ENCODE measurements at places on chromosomes 2 and 18. TPM values are rescaled to one million over a fixed set of nuclear protein-coding genes. Genes with fewer than 3 reads are reported as not detected.
A peak's percentile ranks its signal among the peaks of the same experiment; 100 is the strongest.

- H3K4me3 ChIP-seq = no peak overlapping the region
- no peak for DNase-seq
- H3K36me3 ChIP-seq = no peaks in the 10 kb centered on the region
- H3K27ac ChIP-seq = no peak overlapping the region
- H3K27me3 ChIP-seq = no peaks in the 10 kb centered on the region
These were observed 3.5 kb upstream of the CYS1 start for GRCh38 chr2:10083692-10084211.

GRCh38 chr2:42117923-42118753, 51.0 kb upstream of the EML4 start:
- DNase-seq = no peak
- H3K4me1 ChIP-seq = peaks cover 4% of the 10 kb centered on the region
- no peak overlapping the region for H3K4me3 ChIP-seq
- H3K27ac ChIP-seq = no peak overlapping the region
- H3K27me3 ChIP-seq = no peaks in the 10 kb centered on the region

ADAM23 gene
- total RNA-seq = 4.2 TPM

GRCh38 chr2:64599469-64599868, 54.2 kb downstream of the SERTAD2 start:
- H3K4me1 ChIP-seq = no peaks in the 10 kb centered on the region
- H3K4me3 ChIP-seq = no peak overlapping the region
- H3K27me3 ChIP-seq = no peaks in the 10 kb centered on the region
- no peak overlapping the region for H3K27ac ChIP-seq
- no peaks in the 10 kb centered on the region for H3K36me3 ChIP-seq

GRCh38 chr18:58638441-58638840, 9.6 kb upstream of the ALPK2 start:
- H3K4me1 ChIP-seq = no peaks in the 10 kb centered on the region
- no peak overlapping the region for H3K4me3 ChIP-seq
- no peaks in the 10 kb centered on the region for H3K27me3 ChIP-seq
- DNase-seq = no peak
- no peaks in the 10 kb centered on the region for H3K36me3 ChIP-seq
- H3K27ac ChIP-seq = no peak overlapping the region

DNA sequence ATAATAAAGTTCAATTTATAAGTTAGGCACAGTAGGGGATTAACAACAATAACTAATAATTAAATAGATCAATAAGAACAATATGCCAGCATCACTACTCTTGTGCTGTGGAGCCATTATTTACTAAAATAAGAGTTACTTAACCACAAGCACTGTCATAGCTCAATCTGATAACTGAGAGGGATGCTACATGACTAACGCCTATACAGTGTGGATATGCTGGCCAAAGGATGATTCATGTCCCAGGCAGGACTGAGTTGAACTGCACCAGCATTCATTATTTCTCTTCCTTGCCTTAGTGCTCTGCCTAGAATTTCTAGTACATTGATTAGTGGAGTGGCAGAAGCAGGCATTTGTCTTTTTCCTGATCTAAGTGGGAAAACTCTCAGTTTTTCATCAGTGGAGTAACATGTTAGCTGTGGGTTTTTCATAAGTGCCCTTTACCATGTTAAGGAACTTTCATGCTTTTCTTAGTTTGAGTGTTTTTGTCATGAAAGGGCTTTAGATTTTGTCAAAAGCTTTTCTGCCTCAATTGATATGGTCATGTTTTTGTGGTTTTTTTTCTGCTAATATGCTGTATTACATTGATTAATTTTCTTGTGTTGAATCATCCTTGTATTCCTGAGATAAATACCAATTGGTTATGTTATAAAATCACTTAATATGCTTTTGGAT, 21.7 kb downstream of the KIAA1328 start:
- no peaks in the 10 kb centered on the region for H3K27me3 ChIP-seq
- no peak overlapping the region for H3K27ac ChIP-seq
- DNase-seq = no peak
- H3K4me3 ChIP-seq = no peak overlapping the region

DNA sequence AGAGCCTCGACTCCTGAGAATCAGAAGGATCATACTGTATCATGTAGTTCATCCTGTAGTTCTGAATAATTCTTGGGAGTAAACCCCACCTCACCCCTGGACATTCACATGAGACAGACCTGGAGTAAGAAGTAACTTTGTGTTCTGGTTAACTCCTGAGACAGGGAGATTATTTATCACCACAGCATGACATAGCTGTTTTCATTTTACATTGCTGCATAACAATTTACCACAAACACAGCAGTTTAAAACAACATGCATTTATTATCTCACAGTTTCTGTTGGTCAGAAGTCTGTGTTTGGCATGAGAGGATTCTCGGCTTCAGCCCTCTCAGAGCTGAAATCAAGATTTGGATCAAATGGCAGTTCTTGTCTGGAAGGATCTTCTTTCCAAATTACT, 855.8 kb upstream of the FANCL start:
- no peaks in the 10 kb centered on the region for H3K27me3 ChIP-seq
- H3K36me3 ChIP-seq = no peaks in the 10 kb centered on the region
- H3K4me3 ChIP-seq = no peak overlapping the region
- DNase-seq = no peak
- H3K27ac ChIP-seq = no peak overlapping the region

TUBB8B gene
- not detected for total RNA-seq

ST6GAL2 gene
- 0.20 TPM for total RNA-seq

DNA sequence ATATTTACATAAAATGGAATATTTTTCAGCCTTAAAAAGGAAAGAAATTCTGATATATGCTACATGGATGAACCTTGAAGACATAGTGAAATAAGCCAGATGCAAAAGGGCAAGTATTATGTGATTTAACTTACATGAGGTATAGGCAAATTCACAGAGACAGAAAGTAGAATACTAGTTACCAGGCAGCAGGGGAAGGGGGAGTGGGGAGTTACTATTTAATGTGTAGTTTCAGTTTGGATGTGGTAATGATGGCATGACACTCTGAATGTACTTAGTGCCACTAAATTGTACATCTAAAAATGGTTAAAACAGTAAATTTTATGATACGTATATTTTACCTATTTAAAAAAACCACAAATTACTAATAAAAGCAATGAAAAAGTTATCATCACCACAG, 12.1 kb downstream of the METTL4 start:
- H3K27ac ChIP-seq = no peak overlapping the region
- H3K27me3 ChIP-seq = no peaks in the 10 kb centered on the region
- H3K36me3 ChIP-seq = no peaks in the 10 kb centered on the region
- no peaks in the 10 kb centered on the region for H3K4me1 ChIP-seq

VWA3B gene
- total RNA-seq = 2.2 TPM

DNA sequence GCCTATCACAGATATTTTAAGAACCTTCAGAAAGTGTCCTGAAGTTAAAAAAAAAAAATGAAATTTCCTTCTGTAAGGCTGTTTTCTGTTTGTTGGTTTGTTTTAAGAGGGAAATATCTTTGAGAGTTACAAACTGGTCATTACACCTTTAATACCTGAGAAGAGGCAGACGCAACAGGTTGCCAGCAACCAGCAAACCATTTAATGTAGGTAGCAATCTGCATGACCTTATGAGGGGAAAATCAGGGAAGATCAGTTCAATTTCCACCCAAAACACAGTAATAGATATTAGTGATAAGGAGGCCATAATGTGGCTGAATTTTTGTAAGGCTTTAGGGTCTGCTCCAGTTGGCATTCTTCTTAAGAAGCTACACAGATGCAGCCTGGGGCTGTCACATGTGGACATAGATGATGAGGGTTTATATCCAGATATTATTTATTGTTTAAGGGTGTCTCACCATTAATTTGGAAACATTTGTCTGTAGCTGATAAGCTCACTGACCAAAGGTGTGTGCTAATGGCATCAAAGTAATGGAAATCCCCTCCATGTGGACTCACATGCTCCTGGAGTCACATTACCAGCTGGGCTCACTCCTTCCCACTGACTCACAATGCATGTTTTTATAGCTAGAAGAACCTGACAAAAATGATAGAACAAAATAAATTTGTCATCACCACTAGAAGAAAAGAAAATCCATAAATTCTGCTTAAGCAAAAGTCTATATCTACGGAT, 83.5 kb upstream of the DTNA start:
- H3K4me3 ChIP-seq = no peak overlapping the region
- no peaks in the 10 kb centered on the region for H3K27me3 ChIP-seq
- no peak overlapping the region for H3K27ac ChIP-seq
- no peaks in the 10 kb centered on the region for H3K4me1 ChIP-seq
- no peak for DNase-seq
- H3K36me3 ChIP-seq = no peaks in the 10 kb centered on the region

GRCh38 chr18:2914185-2914880, 67.5 kb downstream of the EMILIN2 start:
- H3K27ac ChIP-seq = no peak overlapping the region
- no peak overlapping the region for H3K4me3 ChIP-seq
- no peaks in the 10 kb centered on the region for H3K36me3 ChIP-seq
- H3K4me1 ChIP-seq = peaks cover 26% of the 10 kb centered on the region
- DNase-seq = peak; percentile 84
- no peaks in the 10 kb centered on the region for H3K27me3 ChIP-seq

GRCh38 chr2:55063713-55064323, 13.6 kb upstream of the RTN4 start:
- H3K4me3 ChIP-seq = no peak overlapping the region
- no peaks in the 10 kb centered on the region for H3K4me1 ChIP-seq
- H3K27ac ChIP-seq = no peak overlapping the region
- no peaks in the 10 kb centered on the region for H3K36me3 ChIP-seq

DNA sequence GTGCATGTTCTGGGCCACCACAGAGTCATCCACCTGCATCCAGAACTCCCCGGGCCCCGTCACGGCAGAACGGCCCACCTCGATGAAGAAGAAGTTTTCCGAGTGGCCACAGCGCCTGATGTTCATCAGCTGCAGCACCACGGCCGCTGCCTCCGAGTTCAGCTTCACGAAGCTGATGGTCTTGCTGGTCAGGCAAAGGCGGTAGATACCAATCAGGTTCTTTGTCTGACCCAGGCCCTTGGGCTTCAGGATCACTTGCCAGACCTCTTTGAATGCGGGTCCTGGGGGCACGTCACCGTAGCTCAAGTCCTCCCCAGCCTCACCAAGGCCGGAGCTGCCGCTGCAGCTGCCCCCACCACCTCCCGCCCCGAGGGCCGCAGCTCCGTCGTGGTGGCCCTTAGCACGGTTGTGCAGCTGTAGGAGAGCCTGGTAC, 1.6 kb downstream of the IRS1 start:
- H3K27me3 ChIP-seq = no peaks in the 10 kb centered on the region
- H3K4me3 ChIP-seq = peak overlapping the region; percentile 93
- DNase-seq = no peak
- H3K4me1 ChIP-seq = peaks cover 1% of the 10 kb centered on the region

DNA sequence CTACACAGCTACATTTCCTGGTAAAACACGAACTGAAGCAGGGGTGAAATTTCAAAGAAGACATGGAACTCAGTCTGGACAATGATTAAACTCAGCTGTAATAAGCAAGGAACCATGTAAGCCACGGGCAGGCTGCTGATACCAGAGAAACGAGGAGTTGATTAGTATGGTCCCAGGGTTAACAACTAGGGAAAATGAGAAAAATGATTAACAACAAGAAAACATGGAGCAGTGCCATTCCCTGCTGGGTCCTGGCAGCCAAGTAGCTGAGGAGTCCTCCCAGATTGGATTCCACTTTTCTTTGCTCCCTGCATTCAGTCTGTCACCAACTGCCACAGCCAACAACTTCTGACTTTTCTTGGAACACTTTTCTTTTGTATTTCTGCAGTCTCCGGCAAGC, 517.0 kb upstream of the KLHL29 start:
- H3K27ac ChIP-seq = no peak overlapping the region
- no peaks in the 10 kb centered on the region for H3K36me3 ChIP-seq
- H3K4me3 ChIP-seq = no peak overlapping the region
- no peak for DNase-seq

DNA sequence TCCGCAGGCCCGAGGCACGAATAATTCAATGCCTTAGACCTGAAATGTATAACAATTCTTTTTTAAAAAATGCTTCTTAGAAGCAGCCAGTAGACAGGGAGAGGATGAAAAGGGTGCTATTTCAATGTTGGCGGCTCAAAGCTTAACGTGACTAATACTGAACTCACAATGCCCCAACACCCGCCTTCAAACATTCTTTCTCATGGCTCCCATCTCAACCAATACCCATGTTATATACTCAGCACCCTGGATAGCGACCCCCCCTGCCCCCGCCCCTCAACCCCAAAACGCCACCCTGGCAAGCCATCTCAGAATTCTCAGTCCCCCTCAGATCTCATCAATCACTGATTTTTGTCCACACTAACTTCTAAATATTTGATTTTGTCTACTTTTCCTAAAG, 4.4 kb downstream of the FBXO41 start:
- no peak for DNase-seq
- no peaks in the 10 kb centered on the region for H3K27me3 ChIP-seq
- H3K4me3 ChIP-seq = no peak overlapping the region
- H3K4me1 ChIP-seq = peaks cover 12% of the 10 kb centered on the region

MARCHF4 gene
- not detected for total RNA-seq

- H3K4me3 ChIP-seq = no peak overlapping the region
- peaks cover 3% of the 10 kb centered on the region for H3K4me1 ChIP-seq
- no peaks in the 10 kb centered on the region for H3K27me3 ChIP-seq
- no peaks in the 10 kb centered on the region for H3K36me3 ChIP-seq
- no peak overlapping the region for H3K27ac ChIP-seq
- DNase-seq = no peak
These were observed 20.1 kb downstream of the WDR33 start for GRCh38 chr2:127790694-127791529.

DNA sequence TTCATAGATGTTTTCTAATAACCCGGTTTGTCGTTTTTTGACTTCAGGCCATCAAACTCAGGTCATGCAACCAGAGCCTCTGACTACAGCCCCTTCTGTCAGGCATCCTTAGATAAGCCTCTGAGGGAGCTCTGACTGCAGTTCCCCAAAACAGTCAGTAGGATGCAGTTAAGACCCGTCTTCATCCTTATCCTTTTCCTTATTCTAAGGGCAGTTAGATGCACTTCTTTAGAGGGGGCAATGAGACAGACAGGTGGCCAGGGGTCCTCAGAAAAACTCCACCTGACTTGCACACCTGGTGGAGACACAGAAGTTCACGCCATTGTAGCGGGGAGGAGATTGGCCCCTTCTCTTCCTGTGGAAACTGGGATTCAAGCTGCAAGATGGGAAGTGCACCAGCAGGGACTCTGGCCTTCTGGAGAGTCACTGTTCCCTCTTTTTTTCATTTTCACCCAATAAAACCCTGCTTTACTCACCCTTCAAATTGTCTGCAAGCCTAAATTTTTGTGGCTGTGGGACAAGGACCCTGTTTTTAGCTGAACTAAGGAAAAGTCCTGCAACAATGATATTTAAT, 104.8 kb upstream of the TFPI start:
- H3K27ac ChIP-seq = no peak overlapping the region
- no peaks in the 10 kb centered on the region for H3K36me3 ChIP-seq
- H3K4me3 ChIP-seq = no peak overlapping the region
- H3K27me3 ChIP-seq = no peaks in the 10 kb centered on the region
- no peaks in the 10 kb centered on the region for H3K4me1 ChIP-seq

DNA sequence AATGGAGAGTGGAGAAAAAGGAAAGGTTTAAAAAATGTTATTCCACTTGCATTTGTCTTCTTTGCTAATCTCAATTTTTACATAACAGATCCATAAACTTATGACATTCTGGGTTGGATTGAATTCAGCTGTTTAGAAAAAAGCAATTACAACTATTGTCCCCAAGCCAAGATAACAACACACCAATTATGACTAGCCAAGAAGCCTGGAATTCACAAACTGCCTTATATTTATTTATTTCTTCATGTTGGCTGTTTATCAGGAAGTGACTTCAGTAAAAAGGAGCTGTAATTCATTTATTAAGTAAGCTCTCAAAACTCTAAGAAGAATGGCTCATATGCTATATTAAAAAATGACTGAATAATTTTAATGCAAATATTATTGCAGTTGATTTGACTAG, 137.4 kb downstream of the CALCRL start:
- no peaks in the 10 kb centered on the region for H3K4me1 ChIP-seq
- no peaks in the 10 kb centered on the region for H3K36me3 ChIP-seq
- H3K27me3 ChIP-seq = no peaks in the 10 kb centered on the region
- no peak overlapping the region for H3K4me3 ChIP-seq

CDH2 gene
- total RNA-seq = 11.2 TPM

ARHGAP25 gene
- 13.0 TPM for total RNA-seq

All from ovary (tissue), 10 donors.